Myocyte (in vitro differentiated cells): ENCODE measurements at places on chromosomes 7 and 10.
A peak's percentile ranks its signal among the peaks of the same experiment; 100 is the strongest.

DNA sequence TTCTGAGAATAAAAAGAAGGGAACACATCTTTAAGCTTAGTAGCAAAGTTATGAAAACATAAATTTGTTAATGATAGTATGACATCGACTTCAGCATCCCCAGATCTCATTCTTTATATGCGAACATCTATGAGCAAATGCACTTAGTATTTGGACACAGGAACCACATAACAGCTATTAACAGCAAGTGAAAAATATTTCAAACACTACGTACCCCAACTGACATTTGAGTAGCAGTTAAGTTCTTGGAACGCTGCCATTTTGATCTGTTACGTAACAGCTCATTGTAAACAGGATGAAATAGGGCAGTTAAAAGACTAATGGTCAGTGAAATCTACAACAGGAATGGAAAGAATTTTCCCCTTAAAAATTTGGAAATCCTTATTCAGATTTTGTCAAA, 428.9 kb downstream of the TNS3 start:
- peak; percentile 92 for DNase-seq

DNA sequence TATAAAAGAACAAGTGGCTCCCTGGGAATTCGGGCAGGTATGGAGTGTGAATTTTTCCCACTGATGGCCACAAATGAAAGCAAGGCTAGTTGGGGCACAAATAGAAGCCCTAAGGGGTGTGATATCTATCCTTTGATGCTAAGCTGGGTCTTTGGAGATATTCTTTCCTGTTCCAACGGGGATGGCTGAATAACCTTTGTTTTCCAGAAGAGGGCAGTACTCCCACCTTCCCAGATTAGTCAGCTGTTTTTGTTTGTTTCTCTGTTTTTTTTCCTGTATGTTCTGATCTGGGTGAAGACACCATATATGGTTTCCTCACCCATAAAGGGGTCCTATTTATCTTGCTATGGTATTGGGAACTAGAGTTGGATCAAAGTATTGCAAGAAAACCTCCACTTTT, 947.7 kb upstream of the SORCS1 start:
- DNase-seq = no peak

- DNase-seq = no peak
Measured at GRCh38 chr10:105148456-105148855, 507.4 kb downstream of the SORCS3 start.

DNA sequence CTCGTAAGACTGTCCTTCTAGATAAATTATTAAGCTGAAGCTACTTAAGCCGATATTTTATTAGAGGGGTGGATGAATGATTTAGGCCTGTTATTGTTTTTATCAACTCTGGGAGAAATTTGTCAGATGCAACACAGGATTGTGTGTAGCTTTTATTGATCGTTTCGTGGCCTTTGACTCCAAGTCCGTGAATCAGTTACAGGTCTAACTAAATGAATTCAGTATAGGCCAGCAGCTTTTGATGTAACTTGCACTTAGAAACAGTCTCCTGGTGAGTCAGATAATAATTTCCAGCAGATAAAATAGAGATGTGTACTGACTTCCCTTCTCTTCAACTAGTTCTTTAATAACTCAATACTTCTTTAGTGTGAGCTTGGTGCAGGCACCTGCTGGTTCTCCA, 341.7 kb upstream of the SMIM30 start:
- no peak for DNase-seq

- no peak for DNase-seq
Measured at GRCh38 chr10:71252220-71252619, 39.9 kb downstream of the UNC5B start.

DNA sequence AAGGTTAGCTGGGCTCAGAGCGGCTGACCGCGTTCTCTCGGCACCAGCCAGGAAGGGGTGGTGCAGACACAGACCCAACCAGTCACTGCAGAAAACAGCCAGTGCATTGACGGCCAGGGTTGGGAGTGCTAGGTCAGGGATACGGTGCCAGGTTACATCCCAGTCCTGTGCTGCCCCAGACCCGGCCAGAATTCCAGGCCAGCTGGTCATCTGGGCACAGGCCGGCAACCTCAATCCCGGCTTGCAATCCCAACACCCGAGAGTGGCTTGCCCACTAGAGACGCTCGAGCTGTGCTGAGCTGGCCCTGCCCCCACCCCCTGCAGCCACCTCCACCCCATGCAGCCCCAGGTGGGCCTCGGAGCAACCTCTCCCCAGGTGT, 3.8 kb downstream of the PRAP1 start:
- DNase-seq = peak; percentile 46

GRCh38 chr7:29847496-29847895, 41.2 kb downstream of the WIPF3 start:
- no peak for DNase-seq

DNA sequence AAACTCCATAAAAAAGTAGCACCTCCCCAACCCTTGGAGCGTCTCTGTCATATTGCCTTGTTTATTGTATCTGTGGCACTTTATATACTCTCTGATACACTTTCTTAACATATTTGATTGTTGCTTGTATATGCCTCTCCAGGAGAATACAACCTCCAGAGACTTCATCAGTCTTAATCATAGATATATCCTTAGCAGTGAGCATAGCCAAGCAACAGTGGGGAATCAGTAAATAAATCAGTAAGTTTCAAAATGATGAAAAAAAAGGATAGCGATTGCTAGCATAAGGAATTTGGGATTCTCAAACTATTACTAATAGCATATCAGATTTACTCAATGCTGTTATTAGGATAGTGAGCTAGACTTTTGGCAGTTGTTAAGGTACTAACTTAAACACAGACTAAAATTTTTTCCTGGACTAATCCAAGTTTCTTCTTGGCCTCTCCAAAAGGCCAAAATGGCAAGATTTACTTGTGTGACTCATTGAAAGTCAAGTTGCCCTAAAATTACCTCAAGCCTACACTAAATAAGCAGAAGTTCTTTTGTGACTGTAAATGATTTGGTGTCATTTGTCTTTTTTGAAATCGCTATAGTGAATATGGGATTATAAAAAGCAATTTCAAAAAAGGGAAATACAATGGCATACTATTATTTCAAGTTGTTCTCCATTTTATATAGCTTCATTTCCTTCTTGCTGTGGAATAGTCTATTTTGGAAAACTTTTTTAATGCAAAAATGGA, 177.9 kb downstream of the CHN2 start:
- DNase-seq = no peak
